ENCODE measurements at places on chromosomes 1 and 21.

DNA sequence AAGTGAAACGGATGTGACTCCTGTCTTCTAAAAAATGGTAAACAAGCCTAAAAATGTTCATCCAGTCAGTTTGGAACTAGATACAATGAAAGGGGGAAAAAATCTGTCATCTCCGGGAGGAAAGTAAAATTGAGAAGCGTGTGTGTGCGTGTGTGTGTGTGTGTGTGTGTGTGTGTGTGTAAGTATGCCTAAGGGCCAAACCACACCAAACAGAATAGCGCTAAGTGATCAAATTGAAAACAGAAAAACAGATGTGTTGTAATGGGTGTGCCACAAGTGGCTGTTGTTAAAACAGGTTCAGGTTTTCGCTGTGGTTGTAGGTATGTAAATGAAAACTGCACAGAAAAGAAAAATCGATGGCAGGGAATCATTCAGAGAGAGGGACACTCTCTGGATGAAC is 106.7 kb downstream of the RNF220 start:
- no peak for DNase-seq

DNA sequence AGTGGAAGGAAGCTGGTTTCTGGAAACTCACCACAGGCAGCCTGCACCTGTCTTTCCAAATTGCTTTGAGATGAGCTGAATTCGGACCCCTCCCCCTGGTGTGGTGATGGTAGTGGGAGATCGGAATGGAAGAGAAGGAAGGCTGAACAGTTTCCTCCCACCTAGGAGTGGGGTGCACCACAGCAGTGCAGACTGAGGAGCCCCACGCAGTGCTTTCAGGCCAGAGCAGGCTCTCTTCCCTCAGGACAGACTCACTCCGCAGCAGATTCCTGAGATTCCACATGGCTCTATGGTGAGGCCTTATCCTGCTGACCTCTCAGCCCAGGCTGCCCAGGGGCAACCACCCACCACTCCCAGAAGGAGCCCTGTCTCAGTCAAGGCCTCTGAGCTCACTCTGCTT is 80.9 kb downstream of the ATP1A1 start:
- no peak for DNase-seq

GRCh38 chr1:16130827-16131226 is 25.0 kb downstream of the EPHA2 start:
- DNase-seq, result no peak

DNA sequence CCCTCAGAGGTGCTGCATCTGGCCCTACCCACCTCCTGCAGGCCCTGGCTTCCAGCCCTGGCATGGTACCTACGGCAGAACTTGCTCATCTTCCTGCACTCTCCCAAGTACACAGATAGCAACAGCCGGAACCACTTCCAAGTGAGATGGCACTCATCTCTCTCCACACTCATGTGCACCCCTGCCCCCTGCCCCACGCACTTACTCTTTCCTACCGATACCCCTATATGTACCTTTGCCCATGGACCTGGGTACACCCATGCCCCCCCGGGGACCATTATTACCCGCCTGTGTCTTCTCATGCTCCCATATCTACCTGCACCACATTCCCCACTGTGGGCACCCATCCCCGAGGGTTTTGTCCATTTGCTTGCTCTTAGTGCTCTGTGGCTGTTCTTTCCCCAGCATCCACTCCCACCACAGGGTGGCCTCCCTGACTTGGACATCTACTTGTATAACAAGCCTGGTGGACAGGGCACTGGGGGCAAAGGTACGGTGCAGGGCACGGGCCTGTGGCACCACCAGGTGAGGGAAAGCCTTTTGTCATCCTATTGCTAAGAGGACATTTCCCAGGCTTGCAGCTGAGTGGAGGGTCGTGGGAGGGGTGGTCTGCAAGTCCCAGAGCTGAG is 14.7 kb downstream of the HYI start:
- DNase-seq, result no peak

GRCh38 chr1:115453666-115454065 is 115.6 kb upstream of the NGF start:
- no peak for DNase-seq

- DNase-seq, result no peak
Measured at GRCh38 chr1:118767971-118768370, 220.2 kb downstream of the TBX15 start.
